ENCODE measurements at places on chromosomes 2 and 18. TPM values are rescaled to one million over a fixed set of nuclear protein-coding genes. Genes with fewer than 3 reads are reported as not detected.

GRCh38 chr2:62460175-62460574 lies 45.8 kb downstream of the TMEM17 start:
- DNase-seq: no peak
- no peaks in the 10 kb centered on the region for H3K36me3 ChIP-seq
- H3K27me3 ChIP-seq: no peaks in the 10 kb centered on the region
- no peak overlapping the region for H3K27ac ChIP-seq

- H3K36me3 ChIP-seq: no peaks in the 10 kb centered on the region
- no peak overlapping the region for H3K27ac ChIP-seq
- no peaks in the 10 kb centered on the region for H3K4me1 ChIP-seq
- no peak for DNase-seq
Observed at GRCh38 chr2:184875212-184875611, 276.9 kb downstream of the ZNF804A start.

- no peaks in the 10 kb centered on the region for H3K36me3 ChIP-seq
- peaks cover 13% of the 10 kb centered on the region for H3K4me1 ChIP-seq
- H3K27ac ChIP-seq: no peak overlapping the region
- no peak overlapping the region for H3K4me3 ChIP-seq
- H3K27me3 ChIP-seq: no peaks in the 10 kb centered on the region
Observed at GRCh38 chr2:113906647-113907046, 16.8 kb downstream of the ACTR3 start.

- no peak for DNase-seq
- H3K4me3 ChIP-seq: no peak overlapping the region
- no peaks in the 10 kb centered on the region for H3K27me3 ChIP-seq
- no peak overlapping the region for H3K27ac ChIP-seq
- H3K4me1 ChIP-seq: no peaks in the 10 kb centered on the region
Observed at GRCh38 chr18:61949946-61950345, 57.1 kb upstream of the RNF152 start.

DNA sequence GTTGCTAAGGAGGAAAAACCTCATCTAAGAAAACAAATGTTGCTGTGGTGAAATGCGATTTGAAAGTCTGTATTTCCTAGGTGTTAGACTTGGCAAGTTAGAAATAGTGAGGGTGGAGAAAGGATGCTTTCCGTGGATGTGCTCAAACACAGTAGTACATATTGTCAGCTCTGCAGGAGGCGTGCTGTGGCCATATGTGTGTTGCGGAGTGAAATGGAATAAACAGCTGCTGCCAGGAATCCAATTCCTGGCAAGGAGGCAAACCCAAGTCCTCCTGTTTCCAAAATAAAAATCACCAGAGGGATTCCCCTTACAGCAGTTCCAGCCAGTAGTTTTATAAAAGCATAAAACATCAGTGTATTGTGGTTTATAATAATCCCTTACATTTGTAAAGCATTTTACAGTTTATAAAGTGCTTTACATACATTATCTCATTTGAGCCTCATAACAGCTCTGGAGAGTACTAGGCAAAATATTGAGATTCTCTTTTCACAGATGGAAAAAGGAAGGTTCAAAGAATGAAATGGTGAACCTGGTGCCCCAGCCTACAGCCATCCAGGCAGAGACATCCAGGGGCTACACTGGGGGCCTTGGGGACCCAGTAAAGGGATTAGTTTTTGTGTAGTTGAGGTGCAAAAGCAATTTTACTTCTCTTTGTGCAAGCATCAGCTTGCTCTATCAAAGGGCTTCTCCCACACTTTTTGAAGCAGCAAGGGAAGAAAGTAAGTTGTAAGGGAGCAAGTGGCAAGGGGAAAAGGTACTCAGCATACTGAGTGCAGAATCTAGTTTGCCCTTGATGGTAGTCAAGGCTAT lies 206.0 kb downstream of the AGPS start:
- H3K36me3 ChIP-seq: no peaks in the 10 kb centered on the region
- H3K27me3 ChIP-seq: no peaks in the 10 kb centered on the region
- peaks cover 11% of the 10 kb centered on the region for H3K4me1 ChIP-seq
- no peak overlapping the region for H3K27ac ChIP-seq

DNA sequence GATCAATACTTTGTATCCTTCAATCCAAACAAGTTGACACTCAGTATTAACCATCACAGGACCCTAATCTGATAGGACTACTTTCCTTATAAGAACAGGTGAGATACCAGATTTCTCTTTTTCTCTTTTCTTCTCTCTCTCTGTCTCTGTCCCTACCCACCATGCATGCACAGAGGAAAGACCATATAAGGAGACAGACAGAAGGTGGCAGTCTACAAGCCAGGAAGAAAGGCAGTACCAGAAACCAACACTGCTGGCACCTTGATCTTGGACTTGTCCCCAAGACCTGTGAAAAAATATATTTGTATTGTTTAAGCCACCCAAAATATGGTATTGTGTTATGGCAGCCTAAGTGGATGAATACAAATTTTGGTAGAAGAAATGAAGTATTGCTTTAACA lies 156.2 kb upstream of the KCNH7 start:
- no peaks in the 10 kb centered on the region for H3K4me1 ChIP-seq
- no peak overlapping the region for H3K27ac ChIP-seq
- no peak for DNase-seq
- no peaks in the 10 kb centered on the region for H3K36me3 ChIP-seq

DNA sequence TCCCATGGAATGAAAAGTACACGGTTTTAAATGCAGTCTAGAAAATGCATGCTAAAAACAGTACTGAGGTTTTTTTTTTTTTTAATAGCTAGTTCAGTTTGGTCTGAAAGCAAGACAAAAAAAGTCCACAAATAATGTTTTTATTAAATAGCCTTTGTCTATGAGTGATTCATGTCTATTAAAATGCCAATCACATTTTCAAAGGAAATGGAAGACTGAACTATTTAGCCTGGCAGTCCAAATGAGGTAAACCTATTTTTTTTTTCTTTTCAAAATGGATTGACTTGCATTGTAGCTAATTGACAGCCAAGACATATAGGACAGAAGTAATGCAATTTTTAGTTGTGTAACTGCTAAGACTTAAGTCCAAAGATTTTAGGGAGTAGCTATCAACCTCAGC lies 90.3 kb downstream of the LRP1B start:
- no peaks in the 10 kb centered on the region for H3K36me3 ChIP-seq
- DNase-seq: no peak
- no peaks in the 10 kb centered on the region for H3K27me3 ChIP-seq
- H3K27ac ChIP-seq: no peak overlapping the region

DNA sequence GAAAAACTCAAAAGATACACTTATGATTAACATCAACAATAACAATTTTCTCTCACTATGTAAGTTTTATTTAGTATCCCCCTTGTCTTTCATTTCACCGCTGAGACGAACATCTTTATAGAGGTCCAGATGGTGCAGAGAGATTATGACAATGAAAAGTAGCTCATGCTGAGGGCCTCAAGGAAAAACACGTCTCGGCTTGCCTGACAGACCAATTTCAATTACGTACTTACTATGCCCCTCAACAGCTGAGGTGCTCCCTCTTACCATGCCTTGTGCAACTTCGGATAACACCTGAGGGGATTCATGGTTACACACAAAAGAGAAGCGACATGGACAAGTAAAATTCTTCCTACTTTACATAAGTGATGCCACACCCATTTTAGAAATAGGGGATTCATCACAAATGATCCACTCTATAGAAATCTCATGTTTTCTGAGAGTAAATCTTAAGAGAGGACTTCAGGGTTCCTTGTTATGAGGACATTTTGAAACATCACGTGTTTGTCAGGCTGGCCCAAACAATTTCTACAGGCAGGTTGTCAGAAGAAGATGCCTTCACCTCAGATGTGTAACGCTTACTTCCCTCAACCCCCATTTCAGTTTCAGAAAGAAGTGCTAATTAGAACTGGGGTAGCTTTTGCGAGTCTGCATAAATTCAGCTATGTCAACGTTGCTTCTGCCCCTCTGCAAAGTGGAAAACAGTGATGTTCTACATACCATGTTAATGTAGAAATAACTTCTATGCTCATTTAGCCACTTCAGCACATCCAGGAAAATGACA lies 191.4 kb downstream of the NRXN1 start:
- H3K36me3 ChIP-seq: no peaks in the 10 kb centered on the region
- H3K27ac ChIP-seq: no peak overlapping the region
- H3K27me3 ChIP-seq: no peaks in the 10 kb centered on the region
- no peaks in the 10 kb centered on the region for H3K4me1 ChIP-seq

GRCh38 chr2:130720528-130720927 lies 8.3 kb upstream of the GPR148 start:
- no peak overlapping the region for H3K27ac ChIP-seq
- H3K27me3 ChIP-seq: no peaks in the 10 kb centered on the region
- H3K4me1 ChIP-seq: no peaks in the 10 kb centered on the region
- no peak overlapping the region for H3K4me3 ChIP-seq

GRCh38 chr2:240992572-240993291 lies 5.7 kb upstream of the SNED1 start:
- H3K27me3 ChIP-seq: no peaks in the 10 kb centered on the region
- H3K4me1 ChIP-seq: peaks cover 61% of the 10 kb centered on the region
- DNase-seq: no peak
- no peak overlapping the region for H3K4me3 ChIP-seq

GRCh38 chr18:26298107-26298506 lies 71.9 kb downstream of the TAF4B start:
- no peaks in the 10 kb centered on the region for H3K36me3 ChIP-seq
- H3K27ac ChIP-seq: no peak overlapping the region
- H3K4me3 ChIP-seq: no peak overlapping the region
- H3K27me3 ChIP-seq: no peaks in the 10 kb centered on the region
- DNase-seq: no peak

- no peak overlapping the region for H3K4me3 ChIP-seq
- DNase-seq: no peak
- H3K27ac ChIP-seq: no peak overlapping the region
- H3K27me3 ChIP-seq: no peaks in the 10 kb centered on the region
- H3K4me1 ChIP-seq: peaks cover 17% of the 10 kb centered on the region
Observed at GRCh38 chr2:17756668-17757067, 2.7 kb downstream of the GEN1 start.

- H3K27me3 ChIP-seq: no peaks in the 10 kb centered on the region
- H3K4me3 ChIP-seq: no peak overlapping the region
- no peaks in the 10 kb centered on the region for H3K36me3 ChIP-seq
Observed at GRCh38 chr2:95390272-95390880, 12.1 kb upstream of the FAHD2A start.

DNA sequence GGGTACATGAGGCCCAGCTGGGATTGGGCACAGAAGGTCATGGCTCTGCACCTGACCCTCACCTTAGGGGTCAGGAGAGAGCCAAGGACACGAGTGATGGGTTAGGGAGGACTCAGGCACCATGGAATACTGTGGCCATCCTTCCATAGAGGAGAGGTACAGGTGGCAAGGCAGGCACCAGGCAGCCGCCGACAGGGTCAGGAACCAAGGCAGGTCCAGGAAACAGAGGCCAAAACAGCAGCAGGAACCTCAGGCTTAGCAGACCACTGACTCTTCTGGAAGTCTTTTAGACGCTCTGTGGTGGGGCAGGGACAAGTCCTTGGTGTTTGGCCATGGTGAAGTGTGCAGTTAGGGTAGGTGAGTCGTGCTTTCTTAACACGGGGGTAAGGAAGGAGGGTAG lies 128.0 kb downstream of the NEDD4L start:
- no peaks in the 10 kb centered on the region for H3K36me3 ChIP-seq
- H3K4me3 ChIP-seq: no peak overlapping the region
- no peak overlapping the region for H3K27ac ChIP-seq
- no peak for DNase-seq
- H3K27me3 ChIP-seq: no peaks in the 10 kb centered on the region
- H3K4me1 ChIP-seq: peaks cover 4% of the 10 kb centered on the region

DNA sequence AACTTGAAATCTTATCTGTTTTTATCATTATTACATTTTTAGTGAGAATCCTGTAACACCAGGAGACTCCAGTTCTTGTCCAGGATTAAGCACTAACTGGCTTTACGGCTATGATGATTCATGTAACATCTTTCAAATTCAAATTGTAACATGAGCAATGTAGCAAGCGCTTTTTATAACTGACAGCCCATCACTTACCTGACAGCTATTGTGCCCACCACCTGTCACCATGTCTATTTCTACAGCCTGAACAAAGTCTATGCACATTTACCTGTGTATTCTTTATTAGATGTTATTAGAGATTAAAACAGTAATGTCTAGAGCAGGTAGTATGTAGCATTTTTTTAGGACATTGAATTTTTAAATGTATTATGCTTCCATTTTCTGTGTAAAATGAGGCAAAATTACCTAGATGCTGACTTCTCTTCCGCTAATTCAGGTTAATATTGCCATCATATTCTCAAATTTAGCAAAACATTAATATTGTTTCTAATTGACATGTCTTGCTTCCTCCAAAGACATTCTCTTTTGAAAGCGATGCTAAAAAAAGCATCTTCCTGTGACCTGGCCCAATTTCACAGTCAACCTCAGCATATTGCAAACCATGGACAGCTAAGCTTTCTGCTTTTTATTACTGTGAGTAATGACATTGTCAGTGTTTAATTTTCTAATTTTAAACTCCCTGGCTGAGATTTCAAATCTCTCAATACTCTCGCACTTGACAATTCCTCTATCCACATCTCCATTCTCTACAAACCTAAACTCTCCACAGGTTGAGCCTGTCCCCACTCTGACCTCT lies 37.8 kb downstream of the RIT2 start:
- H3K4me3 ChIP-seq: no peak overlapping the region
- no peaks in the 10 kb centered on the region for H3K36me3 ChIP-seq
- no peaks in the 10 kb centered on the region for H3K27me3 ChIP-seq
- no peak overlapping the region for H3K27ac ChIP-seq
- no peaks in the 10 kb centered on the region for H3K4me1 ChIP-seq
- DNase-seq: no peak

- H3K27ac ChIP-seq: no peak overlapping the region
- no peaks in the 10 kb centered on the region for H3K4me1 ChIP-seq
- DNase-seq: no peak
- H3K36me3 ChIP-seq: no peaks in the 10 kb centered on the region
- no peaks in the 10 kb centered on the region for H3K27me3 ChIP-seq
- H3K4me3 ChIP-seq: no peak overlapping the region
Observed at GRCh38 chr2:10500601-10501361, 52.7 kb upstream of the ODC1 start.

The TBR1 gene
- not detected for total RNA-seq

The KCNF1 gene
- 5.3 TPM for total RNA-seq

The SPEG gene
- 2.9 TPM for total RNA-seq

The DNER gene
- 1.3 TPM for total RNA-seq

The MPP4 gene
- total RNA-seq: not detected

The RAPGEF4 gene
- 22.4 TPM for total RNA-seq

The REG1B gene
- 15,911 TPM for total RNA-seq
